ENCODE measurements at places on chromosomes 1 and 21.

DNA sequence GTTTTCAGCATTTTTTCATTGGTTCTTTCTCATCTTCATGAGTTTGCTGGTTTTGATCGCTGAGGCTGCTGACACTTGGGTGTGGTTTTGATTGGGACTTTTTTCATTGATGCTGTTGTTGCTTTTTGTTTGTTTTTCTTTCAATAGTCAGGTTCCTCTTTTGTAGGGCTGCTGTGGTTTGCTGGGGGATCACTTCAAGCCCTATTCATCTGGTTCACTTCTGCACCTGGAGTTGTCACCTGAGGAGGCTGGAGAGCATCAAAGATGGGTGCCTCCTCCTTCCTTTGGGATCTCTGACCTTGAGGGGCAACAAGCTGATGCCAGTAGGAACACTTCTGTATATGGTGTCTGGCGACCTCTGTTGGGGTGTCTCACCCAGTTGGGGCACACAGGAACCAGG is 1279.9 kb upstream of the TMPRSS15 start:
- DNase-seq: no peak

GRCh38 chr1:169102567-169102966 is 3.9 kb upstream of the ATP1B1 start:
- DNase-seq: no peak

DNA sequence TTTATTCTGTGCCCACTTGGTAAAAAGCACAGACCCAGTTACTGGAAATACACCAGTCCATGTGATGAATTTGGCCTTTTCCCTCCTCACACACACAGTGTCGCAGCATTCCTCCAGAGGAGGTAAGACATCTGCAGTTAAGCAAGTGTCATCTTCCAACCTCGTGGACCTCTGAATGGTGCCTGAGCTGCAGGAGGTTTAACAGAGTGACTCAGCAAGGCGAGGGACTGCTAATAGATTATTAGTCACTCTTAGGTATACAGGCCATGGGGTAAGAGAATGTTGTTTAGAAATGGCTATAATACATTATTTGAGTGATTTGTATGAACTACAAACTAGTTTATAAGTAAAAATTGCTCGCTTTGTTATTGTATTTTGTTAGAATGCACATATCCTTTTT is 8.6 kb upstream of the LRRC8B start:
- no peak for DNase-seq

GRCh38 chr1:115266729-115267421 is 71.2 kb downstream of the NGF start:
- no peak for DNase-seq

GRCh38 chr1:22418312-22418711 is 33.3 kb upstream of the ZBTB40 start:
- DNase-seq: no peak

DNA sequence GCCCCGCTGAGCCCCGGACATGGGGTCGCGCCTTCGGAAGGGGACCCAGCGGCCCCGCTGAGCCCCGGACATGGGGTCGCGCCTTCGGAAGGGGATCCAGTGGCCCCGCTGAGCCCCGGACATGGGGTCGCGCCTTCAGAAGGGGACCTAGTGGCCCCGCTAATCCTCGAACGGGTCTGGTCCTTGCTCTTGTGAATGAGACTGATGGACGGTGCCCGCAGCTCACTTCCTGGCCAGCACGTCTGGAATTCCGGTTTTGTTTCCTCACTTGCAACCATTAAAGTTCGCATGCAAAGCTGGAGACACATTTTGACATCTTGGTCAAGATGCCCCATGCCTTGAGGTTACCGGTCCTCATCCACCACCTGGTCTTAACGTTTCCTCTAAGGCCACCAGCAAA is 5.6 kb downstream of the WRAP73 start:
- DNase-seq: no peak

GRCh38 chr1:8477166-8477982 is 159.5 kb downstream of the SLC45A1 start:
- no peak for DNase-seq

- DNase-seq: no peak
Measured at GRCh38 chr1:215023155-215023832, 59.2 kb upstream of the KCNK2 start.

DNA sequence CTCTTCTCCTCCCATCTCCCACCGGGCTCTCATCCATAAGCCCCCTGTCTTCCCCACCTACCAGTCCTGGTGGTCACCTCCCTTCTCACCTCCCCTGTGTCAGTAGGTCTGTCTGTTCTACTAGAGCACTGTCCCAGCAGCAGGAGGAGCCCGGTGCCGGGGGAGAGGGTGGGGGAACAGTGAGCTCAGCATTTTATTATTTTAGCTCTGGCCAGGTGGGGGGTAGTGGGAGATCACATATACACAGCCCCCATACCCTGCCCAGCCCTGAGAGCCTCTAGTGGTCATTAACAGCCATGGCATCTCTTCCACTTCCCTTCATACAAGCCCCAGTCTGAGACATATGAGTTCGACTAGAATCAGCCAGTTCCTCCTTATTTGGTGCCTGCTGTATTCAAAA is at the start of gene TMOD4:
TMOD4 (minus strand) TSS at position 119 of the 400 bp plus-strand sequence. CDS start 1,106 bp downstream, outside the sequence.
- DNase-seq: no peak

- DNase-seq: no peak
Measured at GRCh38 chr21:43864313-43864961, 586 bp upstream of the AGPAT3 start.

GRCh38 chr1:88701275-88701674 is 17.2 kb downstream of the PKN2 start:
- no peak for DNase-seq

DNA sequence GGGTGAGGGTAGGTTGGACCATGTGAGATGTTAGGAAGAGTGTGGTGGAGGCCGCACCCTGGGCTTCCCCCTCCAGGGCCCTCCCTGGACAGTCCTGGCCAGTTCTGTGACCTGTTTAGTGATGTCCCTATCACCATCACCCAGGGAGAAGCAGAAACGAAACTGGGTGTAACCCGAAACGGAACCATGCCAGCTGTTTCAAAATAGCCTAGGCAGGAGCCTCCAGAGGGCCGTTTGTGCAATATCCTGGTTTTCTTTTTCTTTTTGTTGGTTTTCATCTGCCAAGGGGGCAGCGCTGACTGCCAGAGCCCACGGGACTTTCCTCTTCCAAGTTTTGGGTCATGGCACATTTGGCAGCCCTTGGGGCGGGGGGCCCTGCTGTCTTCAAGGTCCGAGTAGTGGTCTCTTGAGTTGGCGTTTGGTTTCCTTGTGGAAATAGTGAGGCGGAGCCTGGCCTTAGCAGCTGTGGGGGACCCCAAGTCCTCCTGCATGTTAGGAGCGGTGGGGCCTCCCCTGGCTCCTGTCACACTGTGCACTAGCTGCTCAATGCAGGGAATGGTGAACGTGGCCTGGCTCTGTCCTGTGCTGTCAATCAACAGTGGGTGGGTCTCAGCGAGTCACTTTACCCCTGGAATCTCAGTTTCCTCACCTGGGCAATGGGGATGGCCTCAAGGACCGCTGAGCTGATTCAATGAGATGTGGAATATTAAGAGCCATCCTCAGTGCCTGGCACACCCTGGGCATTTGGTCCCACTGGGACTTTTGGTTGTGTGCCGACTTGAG is 90.7 kb downstream of the ARHGEF10L start:
- no peak for DNase-seq

DNA sequence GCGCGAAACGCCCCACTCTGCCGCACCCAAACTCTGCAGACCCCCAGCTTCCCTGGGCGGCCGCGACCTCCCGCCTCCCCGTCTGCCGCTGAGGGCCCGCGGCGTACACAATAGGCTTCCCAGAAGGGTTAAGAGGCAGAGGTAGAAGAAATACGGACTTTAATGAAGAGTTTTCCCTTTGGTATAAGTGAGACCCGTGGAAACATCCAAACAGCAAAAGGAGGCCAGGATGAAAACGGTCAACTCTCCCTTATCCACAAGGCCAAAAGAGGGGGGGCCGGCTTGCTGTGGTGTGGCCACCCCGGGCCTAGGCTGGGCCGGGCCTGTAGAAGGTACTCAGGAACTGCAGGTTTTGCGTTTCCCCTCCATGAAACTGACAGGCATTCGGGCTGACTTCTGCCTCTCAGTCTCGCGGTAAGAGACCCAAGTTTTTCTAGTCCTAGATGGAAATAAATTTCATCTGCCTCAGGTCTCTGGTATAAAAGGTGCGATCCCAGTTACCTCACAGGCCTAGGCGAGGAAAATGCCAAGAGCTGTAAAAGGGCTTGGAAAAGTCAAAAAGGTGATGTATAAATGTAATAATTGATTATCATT is 671 bp upstream of the PYGO2 start:
- DNase-seq: no peak

DNA sequence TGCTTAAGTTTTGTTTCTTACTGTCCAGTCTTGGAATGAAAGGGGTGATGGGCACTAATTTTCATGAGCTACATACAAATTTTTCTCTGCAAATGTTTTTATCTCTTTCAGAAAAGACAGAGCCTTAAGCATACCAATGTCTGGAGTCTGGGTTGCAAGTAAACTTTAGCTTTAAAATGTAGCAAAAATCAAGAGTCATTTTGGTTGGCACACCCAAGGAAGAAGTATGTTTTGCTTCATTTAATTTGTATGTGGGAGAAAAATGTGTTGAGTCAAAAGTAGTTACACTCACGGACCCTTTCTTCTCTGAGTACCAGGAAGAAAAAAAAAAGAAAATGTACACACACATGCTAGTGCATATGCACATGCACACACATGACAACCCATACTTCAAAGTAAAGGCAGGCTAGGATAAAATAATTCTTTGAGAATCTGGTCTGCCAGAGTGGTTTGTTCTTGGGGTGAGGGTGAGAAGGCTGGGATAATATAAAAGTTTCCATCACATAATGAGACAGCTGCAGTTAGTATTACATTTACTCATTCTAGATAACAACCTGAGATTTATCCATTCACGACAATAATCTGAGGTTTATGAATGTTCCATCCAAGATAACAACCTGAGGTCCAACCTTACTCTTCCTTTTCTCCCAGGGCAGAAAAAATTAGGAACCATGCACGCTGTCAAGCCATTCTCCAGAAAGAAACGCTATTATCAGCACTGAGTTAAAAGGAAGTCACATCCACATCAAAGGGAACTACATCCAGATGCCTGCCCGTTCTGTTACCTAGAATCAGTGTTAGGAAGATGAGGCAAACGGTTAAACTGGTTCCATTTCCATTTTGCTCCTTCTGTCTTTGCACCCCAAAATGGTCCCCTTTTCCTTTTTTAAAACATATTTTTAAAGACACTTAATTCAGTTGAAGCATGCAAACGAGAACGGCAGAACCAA is 9.3 kb downstream of the DPYD start:
- no peak for DNase-seq

Data from T-helper 22 cell (primary cell).